Activated gamma-delta T cell treated with anti-CD3 and anti-CD28 coated beads, Interleukin-2, amount 50 U/mL, for 16 hours (primary cell): ENCODE measurements at places on chromosomes 7 and 10.
A peak's percentile ranks its signal among the peaks of the same experiment; 100 is the strongest.

DNA sequence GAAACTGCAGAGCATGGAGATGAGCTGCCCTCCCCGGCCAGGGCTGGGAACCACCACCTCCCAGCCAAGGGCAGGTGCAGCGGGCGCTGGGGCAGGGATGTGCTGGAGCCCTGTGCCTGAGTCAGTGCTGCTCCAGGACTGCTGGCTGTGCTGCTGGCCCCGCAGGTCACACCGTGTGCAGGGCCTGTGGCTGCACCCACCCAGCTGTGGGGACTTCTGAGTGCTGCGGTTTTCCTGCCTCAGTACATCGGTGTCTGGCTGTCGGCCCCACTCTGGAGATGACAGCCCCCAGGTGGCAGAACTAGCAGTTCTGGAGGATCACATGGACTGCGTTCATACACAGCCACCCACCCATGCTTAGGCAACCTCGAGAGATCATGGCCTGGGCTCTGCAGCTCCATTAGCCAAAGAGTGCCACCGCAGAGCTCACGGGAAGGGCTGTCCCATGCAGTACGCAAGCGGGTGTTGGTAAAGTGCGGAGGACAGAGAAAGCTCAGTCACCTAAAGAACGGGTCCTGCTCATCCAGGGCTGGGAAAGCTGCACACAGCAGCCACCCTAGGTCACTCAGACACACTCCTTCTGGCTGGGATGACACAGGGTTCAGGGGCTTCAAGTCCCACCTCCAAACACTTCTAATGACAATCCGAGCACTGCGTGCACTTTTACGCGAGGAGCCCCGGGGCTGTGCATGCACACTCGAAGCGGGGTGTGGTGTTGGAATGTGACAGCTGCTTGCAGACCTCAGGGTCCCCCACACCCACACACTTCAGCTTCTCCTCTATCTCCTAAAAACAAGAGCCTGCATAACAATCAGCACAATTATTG is 198.1 kb upstream of the PPP2R2D start:
- DNase-seq = no peak

- no peak for DNase-seq
Measured at GRCh38 chr10:85667638-85668233, 698.9 kb downstream of the GRID1 start.

- no peak for DNase-seq
Measured at GRCh38 chr10:23918090-23918723, 290.7 kb upstream of the KIAA1217 start.

- no peak for DNase-seq
Measured at GRCh38 chr10:61284222-61284890, 168.8 kb downstream of the TMEM26 start.

DNA sequence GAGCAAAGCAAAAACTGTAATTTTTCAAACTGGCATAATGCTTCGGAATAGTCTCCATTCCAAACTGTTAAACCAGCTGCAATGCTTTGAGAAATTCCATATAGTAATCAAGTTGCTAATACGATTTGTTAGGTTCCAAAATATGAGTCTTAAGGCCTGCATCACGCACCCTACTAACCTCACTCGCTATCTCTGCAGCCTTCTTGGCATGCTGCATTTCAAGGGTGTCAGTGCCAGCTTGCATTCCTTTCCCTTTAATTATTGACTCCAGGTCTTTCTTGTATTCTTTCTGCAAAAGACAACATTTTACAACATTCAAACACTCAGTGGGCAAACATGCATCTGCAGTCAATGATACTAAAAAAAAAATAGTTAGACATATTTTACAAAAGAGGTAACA is 61.8 kb downstream of the NEBL start:
- DNase-seq = no peak

GRCh38 chr10:19204246-19204917 is 155.8 kb downstream of the MALRD1 start:
- no peak for DNase-seq

- no peak for DNase-seq
Measured at GRCh38 chr7:2358968-2359527, 4.4 kb downstream of the EIF3B start.

DNA sequence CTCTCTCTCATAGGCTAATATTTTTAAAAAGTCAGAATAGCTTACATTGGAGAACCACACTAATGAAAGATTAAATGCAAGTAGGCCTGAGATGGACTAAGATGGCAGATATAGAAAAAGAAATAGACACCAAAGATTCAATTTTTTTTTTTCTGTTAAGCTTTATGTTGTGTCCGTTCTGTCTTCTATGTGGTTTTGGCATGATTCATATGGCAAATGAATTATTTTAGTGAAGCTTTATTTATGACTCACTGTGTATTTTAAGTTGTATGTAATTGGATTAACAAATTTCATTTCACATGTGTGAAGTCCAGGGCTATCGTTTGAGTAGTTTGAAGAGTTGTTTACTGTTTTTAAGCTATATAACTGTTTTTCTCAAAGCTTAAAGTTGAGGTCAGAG is 214.8 kb downstream of the CAMK1D start:
- DNase-seq = no peak

- no peak for DNase-seq
Measured at GRCh38 chr10:126286256-126286780, 102.0 kb downstream of the ADAM12 start.

DNA sequence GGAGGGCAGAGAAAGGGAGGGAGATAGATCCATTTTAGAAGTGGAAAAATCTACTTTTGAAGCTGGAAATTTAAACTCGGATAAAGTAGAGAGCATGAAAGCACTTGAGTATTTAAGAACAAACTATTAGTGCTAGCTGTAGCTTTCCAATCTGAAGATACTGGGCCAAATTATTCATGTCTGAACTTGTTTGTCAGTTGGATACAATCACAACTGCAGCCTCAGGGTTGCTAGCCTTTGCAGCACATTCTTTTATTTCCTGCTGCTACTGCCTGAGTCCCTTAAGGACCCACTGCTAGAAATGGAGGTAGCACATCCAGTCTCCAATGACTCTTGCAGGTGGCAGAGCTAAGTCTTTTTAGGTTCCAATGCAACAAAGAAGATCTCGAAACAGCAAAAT is 8.3 kb upstream of the SLC25A13 start:
- no peak for DNase-seq

GRCh38 chr7:50411332-50411731 is 38.8 kb downstream of the FIGNL1 start:
- DNase-seq = no peak

DNA sequence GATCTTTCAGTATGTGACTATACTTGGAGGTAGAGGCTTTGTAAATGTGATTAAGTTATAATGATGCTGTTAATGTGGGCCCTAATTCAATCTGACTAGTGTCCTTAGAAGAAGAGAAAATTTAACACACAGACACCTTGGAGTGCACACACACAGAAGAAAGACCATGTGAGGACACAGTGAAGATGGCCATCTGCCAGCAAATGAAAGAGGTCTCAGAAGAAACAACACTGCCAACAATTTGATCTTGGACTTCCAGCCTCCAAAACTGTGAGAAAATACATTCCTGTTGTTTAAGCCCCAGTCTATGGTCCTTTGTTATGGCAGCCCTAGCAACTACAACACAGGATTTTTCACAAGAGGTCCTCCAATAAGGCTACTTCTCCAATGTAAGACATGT is 120.9 kb upstream of the ABCB5 start:
- no peak for DNase-seq

- no peak for DNase-seq
Measured at GRCh38 chr7:143480501-143480900, 2.8 kb downstream of the TAS2R41 start.

DNA sequence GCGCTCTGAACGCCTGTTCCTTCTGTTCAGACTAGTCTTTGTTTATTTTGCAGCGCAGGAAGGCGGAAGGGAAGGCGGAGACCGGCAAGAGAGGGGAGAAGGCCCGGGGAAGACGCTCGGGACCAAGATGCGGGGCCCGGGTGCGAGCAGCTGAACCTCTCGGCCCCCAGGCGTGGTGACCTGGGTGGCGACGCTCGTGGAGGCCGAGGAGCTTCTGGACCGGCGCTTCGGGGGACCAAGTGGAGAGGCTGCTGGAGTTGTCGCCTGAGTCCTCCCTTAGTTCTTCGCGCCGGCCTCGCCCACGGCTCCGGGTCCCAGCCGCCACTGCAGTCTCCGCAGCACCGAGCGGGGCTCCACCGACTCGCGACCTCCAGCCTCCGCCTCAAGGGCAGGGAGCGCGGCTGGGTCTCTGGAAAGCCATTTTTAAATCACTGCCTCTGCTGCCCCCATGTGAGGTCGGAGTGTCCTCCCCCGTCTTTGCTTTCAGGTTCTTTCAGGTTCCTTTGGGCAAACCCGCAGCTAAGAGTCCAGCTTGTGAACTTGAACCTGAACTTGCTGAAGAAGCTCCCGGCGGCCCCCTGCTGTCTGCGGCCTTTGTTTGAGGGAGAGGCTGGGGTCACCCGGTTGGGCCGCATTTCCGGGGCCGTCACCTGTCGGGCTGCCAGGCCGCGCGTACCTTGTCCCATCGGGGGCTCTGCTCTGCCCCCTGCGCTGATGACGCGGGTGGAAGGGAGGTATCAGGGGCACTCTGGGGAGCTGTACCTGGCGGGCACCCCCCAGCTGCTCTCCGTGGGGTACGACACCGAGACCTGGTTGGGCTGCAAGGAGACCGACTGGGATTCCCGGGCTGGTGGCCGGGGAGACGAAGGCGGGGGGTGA is 136.0 kb downstream of the KIF20B start:
- peak; percentile 13 for DNase-seq

GRCh38 chr10:58189269-58189668 is 78.4 kb downstream of the IPMK start:
- no peak for DNase-seq

DNA sequence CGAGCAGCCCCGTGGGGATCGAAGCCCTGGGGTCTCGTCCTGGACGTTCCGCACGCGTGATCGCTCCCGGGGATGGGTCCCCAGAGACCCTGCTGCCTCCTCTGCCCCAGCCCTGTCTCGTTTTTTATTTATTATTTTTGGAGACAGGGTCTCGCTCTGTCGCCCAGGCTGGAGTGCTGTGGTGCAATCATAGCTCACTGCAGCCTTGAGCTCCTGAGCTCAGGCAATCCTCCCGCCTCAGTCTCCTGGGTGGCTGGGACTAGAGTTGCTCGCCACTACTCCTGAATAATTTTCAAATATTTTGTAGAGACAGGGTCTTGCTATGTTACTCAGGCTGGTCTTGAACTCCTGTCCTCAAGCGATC is 319 bp upstream of the STX1A start:
- DNase-seq = no peak

- DNase-seq = no peak
Measured at GRCh38 chr10:124346831-124347230, 71.9 kb downstream of the OAT start.

DNA sequence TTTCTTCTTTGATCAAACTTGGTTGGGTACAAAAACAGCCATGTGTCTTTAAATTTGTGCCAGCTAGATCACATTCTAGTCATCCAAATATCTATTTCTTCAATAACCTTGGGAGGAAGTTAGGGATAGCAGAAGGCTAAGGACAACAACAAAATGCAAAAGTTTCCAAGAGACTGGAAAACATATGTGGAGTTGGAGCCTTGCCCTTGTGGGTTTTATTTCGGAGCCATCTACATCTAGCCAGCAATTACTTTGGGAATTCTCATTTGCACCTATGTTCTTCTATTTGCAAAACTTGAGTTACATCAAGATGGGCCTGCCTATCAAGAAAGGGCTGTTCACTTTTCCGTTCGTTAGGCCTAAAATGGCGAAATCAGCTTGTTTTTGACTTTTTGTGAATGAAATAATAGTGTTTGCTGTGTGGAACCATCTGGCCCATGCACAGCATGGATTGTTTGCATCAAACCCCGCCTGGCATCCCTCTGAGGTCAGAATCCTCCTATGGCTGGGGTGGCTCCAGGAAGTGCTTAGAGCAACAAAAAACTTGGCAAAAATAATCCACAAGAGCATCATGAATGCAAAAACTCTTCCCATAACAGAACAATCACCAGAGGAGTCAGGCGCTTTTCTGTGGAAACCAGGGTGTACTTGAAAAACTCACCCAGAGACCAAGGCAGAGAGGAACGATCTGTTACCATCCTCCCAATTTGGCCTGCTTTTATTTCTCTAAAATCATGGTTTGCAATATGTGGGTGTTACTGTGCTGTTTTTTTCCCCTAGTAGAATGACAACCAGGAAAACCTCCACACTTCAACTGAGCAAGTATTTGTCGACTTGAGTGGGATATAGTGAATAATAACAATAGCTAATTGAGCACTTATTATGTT is 36.2 kb upstream of the XPNPEP1 start:
- DNase-seq = no peak

- DNase-seq = no peak
Measured at GRCh38 chr10:11255796-11256444, 238.2 kb downstream of the CELF2 start.

DNA sequence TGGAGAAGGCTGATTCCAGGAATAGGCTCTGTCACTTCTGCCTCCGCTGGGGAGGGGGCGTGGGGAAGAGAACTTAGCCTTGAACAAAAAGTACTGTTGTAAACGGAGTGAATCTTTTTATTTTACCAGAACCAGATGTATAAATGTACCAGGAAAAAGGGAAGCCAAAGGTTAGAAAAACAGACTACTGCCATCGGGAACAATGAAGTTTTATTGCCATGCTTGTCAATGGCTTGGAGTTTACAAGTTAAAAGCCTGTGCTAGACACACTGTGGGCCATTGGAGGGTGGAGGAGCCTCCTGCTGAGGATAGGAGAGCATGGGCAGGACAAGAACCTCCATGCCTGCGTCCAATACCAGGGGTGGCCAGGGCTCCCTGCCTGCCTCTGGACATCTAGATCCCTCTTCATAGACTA is 161.7 kb upstream of the LYZL2 start:
- DNase-seq = no peak

GRCh38 chr10:28558923-28559508 is 26.1 kb downstream of the WAC start:
- DNase-seq = no peak

DNA sequence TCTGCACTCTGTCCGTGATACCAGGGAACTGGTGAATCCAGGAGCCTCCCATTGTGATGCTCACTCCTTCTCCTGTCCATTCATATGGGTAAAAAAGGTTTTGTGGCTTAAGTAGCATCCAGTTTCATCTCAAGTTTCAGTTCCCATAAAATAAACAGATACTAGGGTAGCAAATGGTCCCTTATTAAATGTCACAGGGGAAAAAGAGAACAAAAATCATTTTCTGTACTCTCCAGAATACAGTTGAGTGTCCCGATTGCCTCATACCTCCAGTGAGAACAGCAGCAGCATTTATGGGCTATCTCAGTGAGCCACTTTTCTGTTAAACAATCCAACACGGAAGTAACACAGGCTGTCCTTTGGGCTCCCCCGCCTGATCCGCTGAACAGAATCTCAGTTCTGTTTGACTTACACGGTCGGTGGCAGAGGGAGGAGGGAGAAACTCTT is 179.6 kb downstream of the CELF2 start:
- no peak for DNase-seq

DNA sequence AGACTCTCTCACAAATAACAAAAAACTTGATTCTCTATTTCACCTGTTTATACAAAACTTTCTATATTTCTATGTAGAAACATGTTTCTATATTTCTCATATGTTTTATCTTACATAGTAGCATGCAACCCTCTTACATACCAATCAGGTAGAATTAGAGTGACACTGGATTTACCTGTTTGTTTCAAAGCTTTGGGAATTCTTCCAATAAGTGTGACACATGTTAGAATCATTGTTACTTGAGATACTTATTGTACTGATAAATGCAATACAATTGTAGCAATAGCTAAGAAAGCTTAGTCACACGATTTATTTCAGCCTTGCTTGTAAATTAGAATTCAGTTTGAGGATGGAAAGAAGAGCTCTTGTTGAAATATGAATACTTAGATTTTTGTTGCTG is 4.9 kb downstream of the HYAL4 start:
- no peak for DNase-seq
